ENCODE measurements at places on chromosomes 3 and 15.
A peak's percentile ranks its signal among the peaks of the same experiment; 100 is the strongest.

DNA sequence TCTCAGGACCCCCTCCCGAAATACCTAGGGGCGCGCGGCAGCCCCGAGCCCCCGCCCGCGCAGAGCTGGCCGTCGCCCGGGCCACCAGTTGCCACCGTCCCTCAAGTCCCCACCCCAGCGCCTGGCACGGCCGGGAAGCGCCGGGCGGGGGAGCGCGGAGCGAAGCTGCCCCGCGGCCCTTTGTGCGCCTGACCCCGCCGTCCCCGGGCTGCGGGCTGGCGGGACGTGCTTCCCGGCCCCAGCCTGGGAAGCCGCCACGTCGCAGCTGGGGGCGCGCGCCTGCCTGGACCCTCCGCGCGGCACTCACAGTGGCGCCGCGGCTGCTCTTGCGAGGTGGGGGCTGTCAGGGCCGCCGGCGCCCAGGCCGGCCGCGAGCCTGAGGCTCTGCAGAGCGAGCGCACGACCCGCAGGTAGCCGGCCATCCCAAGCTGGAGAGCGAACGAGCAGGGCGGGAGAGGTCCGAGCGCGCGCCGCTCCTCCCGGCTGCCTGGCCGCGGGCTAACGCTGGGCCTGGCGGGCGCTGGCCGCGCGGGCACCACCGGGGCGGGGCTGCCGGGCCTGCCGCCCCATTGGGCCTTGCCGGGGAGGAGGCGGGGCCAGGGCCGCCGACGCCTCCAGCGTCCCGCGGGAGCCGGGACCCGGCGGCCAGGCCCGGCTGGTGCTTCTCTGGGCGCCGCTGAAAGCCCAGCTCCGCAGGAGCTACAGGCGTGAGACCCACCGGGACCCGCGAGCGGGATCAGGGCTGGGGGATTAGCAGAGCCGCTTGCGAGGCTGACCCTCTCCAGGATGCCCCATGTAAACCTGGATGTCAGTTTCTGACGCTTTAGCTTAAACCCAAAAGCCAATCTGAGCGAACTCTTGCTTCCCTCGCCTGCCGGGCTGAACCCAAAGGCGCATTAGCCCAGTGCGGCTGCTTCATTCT, at the start of gene IDH2:
Gene IDH2, minus strand, starts transcription at position 500 of the 922 bp plus-strand sequence. Its CDS starts 78 bp downstream, at position 422.
- H3K4me1 ChIP-seq, result peaks cover 43% of the 10 kb centered on the region
- peak within 1 kb of the TSS; percentile 95 for H3K27ac ChIP-seq
- H3K36me3 ChIP-seq, result peaks cover 19% of the 10 kb centered on the region
- H3K4me3 ChIP-seq, result peak within 1 kb of the TSS; percentile 84
- H3K27me3 ChIP-seq, result peaks cover 6% of the 10 kb centered on the region
- peak; percentile 80 for DNase-seq

DNA sequence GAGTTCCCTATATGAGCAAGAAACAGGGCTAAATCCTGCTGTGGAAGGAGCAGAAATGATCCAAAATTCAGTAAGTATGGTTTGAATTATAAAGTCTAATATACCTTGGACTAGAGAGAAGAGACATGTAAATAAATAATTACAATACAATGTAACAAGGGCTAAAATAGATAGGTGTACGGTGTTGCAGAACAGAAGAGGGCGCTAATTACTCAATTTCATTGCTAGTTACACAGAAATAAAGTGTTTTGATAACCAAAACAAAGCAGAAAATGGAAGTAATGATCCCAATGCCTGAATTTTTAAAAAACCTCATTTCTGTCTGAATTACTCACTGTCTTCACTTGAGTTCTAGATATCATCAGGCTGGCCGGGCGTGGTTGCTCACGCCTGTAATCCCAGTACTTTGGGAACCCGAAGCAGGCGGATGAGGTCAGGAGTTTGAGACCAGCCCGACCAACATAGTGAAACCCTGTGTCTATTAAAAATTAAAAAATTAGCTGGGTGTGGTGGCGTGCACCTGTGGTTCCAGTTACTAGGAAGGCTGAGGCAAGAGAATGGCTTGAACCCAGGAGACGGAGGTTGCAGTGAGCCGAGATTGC, 8.3 kb upstream of the PLCH1 start:
- H3K27ac ChIP-seq, result no peak overlapping the region
- H3K4me3 ChIP-seq, result no peak overlapping the region

- DNase-seq, result no peak
- H3K36me3 ChIP-seq, result peaks cover 2% of the 10 kb centered on the region
- no peak overlapping the region for H3K4me3 ChIP-seq
Measured at GRCh38 chr15:55989383-55989782, 4.0 kb downstream of the NEDD4 start.

DNA sequence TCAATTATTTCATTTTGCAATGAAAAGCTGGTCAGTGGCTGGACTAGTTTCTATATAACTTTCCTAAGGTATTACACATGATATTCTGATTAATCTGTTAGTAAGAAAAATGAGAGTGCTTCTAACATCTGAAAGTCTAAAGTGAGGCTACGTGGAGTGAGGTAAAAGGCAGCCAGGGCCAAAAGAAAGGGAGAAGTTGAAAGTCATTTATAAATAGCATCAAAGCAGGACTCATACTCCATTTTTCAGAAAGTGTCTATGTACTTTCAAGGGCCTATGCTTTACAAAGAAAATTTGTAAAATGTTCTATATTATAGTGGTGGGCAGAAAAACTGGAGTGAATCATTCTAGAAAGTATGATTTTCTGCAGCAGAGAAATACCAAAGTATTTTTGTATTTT, 80.0 kb downstream of the CSNK1G1 start:
- peaks cover 13% of the 10 kb centered on the region for H3K36me3 ChIP-seq
- no peak overlapping the region for H3K27ac ChIP-seq
- no peaks in the 10 kb centered on the region for H3K27me3 ChIP-seq
- no peak overlapping the region for H3K4me3 ChIP-seq
- DNase-seq, result no peak

DNA sequence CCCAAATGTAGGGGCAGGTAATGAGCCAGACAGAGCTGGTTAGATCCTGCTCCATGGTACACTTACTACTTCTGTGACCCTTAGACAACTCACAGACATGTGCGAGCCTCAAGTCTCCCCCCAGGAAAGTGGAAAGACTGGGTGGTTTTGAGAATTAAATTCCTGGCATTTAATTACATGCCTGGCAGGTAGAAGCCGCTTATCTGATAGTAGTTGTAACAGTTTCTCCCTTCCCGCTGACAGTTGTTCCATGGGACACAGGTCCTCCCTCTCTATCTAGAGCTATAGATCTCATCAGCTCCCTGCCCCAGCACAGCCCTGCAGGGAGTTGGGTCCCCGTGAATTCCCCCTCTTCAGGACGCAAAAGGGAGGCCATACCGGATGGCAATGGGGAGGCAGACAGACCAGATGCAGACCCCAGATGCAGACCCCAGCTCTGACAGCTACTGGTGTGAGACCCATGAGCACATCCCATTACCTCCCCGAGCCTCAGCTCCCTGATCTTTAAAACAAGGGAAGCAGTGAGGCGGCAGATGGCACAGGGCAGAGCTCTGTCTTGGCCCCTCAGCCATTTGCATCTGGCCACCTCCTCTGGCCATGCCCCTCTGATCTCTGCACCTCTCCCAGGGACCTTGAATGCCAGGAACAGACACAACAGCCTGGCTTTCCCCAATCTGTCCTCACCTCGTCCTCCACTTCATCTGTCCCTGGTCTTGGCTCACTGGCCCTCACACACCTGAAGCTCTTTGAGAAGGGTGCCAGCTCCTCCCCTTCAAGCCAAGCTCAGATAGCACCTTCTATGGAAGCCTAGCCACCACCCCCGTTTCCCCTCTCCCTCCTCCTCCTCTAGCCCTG, 34.1 kb upstream of the NR2C2 start:
- no peak overlapping the region for H3K27ac ChIP-seq
- H3K27me3 ChIP-seq, result peaks cover 6% of the 10 kb centered on the region

GRCh38 chr15:62951481-62951880, 91.1 kb upstream of the TPM1 start:
- DNase-seq, result no peak
- no peak overlapping the region for H3K4me3 ChIP-seq
- H3K27me3 ChIP-seq, result peaks cover 41% of the 10 kb centered on the region
- no peaks in the 10 kb centered on the region for H3K36me3 ChIP-seq

- H3K4me3 ChIP-seq, result peak overlapping the region; percentile 86
- peaks cover 56% of the 10 kb centered on the region for H3K36me3 ChIP-seq
- H3K4me1 ChIP-seq, result peaks cover 79% of the 10 kb centered on the region
- DNase-seq, result no peak
- no peaks in the 10 kb centered on the region for H3K27me3 ChIP-seq
- H3K27ac ChIP-seq, result peak overlapping the region; percentile 58
Measured at GRCh38 chr15:92909136-92909781, 9.1 kb downstream of the CHD2 start.

DNA sequence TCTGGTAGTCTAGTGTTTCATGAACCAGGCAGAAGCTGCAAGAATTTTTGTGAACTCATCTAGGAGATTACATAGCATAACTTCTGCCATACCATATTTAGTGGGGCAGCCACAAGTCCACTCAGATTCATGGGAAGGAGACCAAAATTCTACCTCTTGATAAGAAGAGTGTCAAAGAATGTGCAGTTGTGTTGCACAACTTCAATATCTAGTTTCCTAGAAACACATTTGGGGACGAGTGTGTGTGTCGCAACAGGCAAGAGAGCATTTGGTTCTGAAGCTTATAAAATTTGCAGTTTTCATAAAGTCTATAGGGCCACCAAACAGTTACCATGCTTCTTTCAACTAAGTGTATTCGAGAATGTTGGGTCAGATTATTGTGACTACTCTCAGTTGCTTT, 115.3 kb downstream of the KCNH8 start:
- peaks cover 2% of the 10 kb centered on the region for H3K27me3 ChIP-seq
- H3K4me1 ChIP-seq, result no peaks in the 10 kb centered on the region
- no peak overlapping the region for H3K27ac ChIP-seq
- no peaks in the 10 kb centered on the region for H3K36me3 ChIP-seq

GRCh38 chr3:45612918-45613602, 18.5 kb downstream of the LIMD1 start:
- DNase-seq, result no peak
- H3K36me3 ChIP-seq, result peaks cover 17% of the 10 kb centered on the region
- H3K27ac ChIP-seq, result no peak overlapping the region
- H3K4me1 ChIP-seq, result peaks cover 16% of the 10 kb centered on the region
- no peak overlapping the region for H3K4me3 ChIP-seq
- H3K27me3 ChIP-seq, result no peaks in the 10 kb centered on the region

DNA sequence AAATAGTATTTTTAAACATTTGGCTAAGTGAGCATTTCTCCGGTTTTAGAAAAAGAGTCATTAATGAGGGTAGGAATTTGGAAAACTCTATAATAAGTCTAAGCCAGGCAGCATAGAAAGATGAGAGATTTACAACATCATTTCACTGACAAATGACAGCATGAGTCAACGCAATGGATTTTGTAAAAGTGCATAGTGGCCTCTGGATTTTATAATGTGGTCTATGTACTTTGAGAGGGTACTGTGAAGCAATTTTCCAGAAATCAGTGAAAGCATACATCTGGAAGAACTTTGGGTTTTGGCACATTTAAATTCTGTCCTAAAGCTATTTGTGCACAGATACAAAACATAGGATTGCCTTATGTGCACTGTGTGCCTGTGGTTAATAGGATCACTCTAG, 130.8 kb upstream of the CCNL1 start:
- no peak overlapping the region for H3K4me3 ChIP-seq
- no peaks in the 10 kb centered on the region for H3K4me1 ChIP-seq
- H3K36me3 ChIP-seq, result no peaks in the 10 kb centered on the region
- no peak overlapping the region for H3K27ac ChIP-seq

DNA sequence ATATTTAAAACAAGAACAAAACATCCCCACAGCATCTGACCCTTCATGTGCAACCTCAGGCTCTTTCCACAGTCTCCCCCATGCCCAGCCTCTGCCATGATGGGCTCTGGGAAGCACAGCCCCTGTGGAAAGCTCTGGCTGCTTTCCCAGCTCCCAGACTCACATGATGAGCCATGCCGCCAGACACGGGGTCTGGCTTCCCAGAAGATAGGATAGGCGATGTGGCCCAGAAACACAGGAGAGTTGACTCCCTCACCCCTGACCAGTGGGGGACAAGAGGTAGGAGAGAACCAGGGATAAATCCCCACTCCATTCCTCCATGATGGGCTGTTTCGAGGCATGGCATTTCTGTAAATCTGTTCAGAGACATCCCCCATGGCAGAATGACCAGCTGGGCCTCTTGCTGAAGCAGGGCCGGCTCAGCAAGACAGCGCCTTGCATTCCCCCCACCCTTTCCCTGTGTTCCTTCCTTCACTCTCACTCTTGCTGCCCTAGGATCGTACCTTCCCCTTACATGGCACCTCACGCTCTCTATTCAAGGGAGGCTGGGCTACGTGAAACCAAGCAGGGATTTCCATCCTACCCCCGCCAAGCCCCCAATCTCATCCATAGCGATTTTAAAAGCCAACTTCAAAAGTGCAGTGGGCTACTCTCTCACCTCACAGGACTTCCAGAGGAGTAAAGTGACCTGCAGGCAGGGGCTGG, 192.4 kb downstream of the ABHD5 start:
- no peaks in the 10 kb centered on the region for H3K4me1 ChIP-seq
- DNase-seq, result no peak
- H3K4me3 ChIP-seq, result no peak overlapping the region
- no peaks in the 10 kb centered on the region for H3K36me3 ChIP-seq
- H3K27ac ChIP-seq, result no peak overlapping the region
- H3K27me3 ChIP-seq, result peaks cover 8% of the 10 kb centered on the region

DNA sequence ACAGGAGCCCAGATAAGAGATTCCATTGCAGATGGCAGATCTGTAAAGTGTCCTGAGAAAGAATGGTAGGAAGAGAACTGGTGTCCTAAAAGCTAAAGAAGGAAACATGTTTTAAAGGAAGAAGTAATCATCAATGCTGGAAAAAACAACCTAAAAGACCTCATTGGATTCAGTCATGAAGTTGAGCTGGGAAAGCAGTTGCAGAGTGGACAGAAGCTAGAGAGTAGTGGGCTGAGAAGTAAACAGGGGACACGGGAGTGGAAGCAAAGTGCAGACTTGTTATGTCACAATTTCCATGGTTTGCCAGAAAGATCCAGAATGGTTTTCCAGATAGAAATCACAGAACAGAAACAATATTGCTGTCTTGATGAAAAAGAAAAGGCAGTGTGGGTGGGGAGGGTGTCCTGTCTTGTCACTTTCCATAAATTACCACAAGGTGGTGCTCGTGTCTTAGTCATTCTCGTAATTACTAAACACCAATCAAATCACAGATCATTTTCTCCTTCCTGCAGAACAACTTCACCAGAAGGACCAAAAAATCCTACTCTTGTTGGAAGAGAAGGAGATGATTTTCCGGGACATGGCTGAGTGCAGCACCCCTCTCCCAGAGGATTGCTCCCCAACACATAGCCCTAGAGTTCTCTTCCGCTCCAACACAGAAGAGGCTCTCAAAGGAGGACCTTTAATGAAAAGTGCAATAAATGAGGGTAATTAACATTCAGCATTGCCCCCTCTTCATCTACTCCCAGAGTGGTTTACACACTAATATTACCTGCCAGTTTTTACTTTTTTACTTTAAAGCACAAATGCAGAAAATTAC, 64.5 kb downstream of the KLHL25 start:
- peak overlapping the region; percentile 5 for H3K27ac ChIP-seq
- H3K27me3 ChIP-seq, result no peaks in the 10 kb centered on the region
- peaks cover 6% of the 10 kb centered on the region for H3K4me1 ChIP-seq
- H3K36me3 ChIP-seq, result peaks cover 76% of the 10 kb centered on the region
- H3K4me3 ChIP-seq, result no peak overlapping the region
